Fibroblast of villous mesenchyme (primary cell): ENCODE measurements at places on chromosomes 11 and 22. TPM values are rescaled to one million over a fixed set of nuclear protein-coding genes. Genes with fewer than 3 reads are reported as not detected.
A peak's percentile ranks its signal among the peaks of the same experiment; 100 is the strongest.

- DNase-seq: peak; percentile 19
Measured at GRCh38 chr11:75028321-75028720, 39.6 kb downstream of the NEU3 start.

GRCh38 chr11:21415606-21416005 is 746.2 kb downstream of the NELL1 start:
- no peak for DNase-seq

GRCh38 chr11:128483211-128483788 is 104.1 kb downstream of the ETS1 start:
- DNase-seq: no peak

- DNase-seq: no peak
Measured at GRCh38 chr11:70065318-70066135, 12.6 kb upstream of the ANO1 start.

GRCh38 chr11:88231894-88232482 is 56.7 kb upstream of the RAB38 start:
- DNase-seq: peak; percentile 57

GRCh38 chr11:127506126-127506525 is 505.6 kb upstream of the KIRREL3 start:
- no peak for DNase-seq

DNA sequence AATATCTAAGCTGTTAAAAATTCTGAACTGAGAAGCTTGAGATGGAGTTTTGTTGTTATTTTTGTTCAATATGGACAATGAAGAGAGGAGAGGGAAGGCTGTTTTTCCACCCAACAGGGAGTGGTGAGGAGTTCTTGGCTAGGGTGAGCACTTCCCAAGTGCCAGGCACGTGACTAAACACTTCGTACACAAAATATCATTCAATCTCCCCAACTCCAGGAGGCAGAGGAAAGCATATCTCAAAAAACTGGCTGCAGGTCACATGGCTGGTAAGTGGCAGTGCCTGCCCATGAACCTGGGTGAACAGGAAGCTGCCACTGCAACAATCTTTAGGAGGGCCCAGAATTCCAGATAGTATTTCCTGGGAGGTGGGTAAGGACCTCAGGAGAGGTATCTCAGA is 11.6 kb downstream of the ELF5 start:
- no peak for DNase-seq

GRCh38 chr11:58330861-58331260 is 28.0 kb downstream of the OR5B17 start:
- peak; percentile 10 for DNase-seq

GRCh38 chr11:41921746-41922390 is 462.4 kb upstream of the LRRC4C start:
- DNase-seq: no peak

GRCh38 chr22:26617271-26618199 is at the start of gene CRYBB1:
Gene CRYBB1, minus strand, starts transcription at chr22:26618027. Its CDS starts 1,708 bp downstream, at chr22:26616319.
- DNase-seq: peak; percentile 47

- DNase-seq: no peak
Measured at GRCh38 chr22:48090332-48090672, 1327.9 kb downstream of the TBC1D22A start.

DNA sequence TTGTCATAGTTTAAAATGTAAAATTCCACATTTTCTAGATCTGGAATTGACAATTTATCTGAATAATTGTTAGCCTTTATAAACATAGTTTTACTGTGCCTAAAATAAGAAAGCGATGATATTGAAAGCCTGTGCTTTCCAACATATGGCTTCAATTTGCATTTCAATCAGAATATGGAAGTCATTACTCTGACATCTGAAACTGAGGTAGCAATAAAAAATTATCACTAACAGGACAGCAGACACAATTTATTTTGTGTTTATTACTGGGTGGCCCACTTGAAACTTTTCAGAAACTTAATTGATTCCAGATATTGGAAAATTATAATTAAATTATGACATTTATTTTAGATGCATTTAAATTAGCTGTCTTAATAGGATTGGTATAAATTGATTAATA is 78.5 kb downstream of the TMEM135 start:
- DNase-seq: no peak

DNA sequence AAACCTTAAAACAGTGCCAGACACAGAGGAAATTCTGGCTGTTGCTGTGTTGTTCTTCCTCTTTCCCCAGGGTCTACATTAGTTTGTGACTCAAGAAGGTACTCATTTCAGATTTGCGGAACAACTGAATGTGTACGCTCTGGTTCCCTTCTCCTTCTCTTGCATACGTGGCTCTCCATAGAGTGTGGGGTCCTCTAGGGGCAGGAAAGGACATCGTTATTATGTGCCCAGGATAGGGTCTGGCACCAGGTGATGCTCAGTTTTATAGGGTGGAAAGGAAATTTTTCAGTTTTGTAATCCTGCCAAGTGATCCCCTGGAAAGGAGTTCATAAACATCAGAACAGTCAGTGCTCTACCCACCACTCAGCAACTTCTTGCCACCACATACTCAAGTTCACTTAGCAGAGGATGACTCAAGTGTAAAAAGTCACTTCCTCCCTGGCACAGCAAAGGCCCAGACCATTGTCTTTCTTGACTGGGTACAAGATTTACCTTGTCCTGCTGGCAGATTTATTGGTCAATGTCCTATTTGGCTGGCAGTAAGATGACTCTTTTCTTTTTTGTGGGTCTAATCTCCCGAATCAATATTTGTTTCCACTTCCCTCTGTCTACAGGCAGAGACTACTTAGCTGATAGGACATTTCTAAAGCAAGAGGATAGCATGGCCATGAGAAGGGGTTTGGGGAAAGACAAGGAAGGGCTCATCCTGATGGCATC is 246.0 kb upstream of the TENM4 start:
- DNase-seq: no peak

DNA sequence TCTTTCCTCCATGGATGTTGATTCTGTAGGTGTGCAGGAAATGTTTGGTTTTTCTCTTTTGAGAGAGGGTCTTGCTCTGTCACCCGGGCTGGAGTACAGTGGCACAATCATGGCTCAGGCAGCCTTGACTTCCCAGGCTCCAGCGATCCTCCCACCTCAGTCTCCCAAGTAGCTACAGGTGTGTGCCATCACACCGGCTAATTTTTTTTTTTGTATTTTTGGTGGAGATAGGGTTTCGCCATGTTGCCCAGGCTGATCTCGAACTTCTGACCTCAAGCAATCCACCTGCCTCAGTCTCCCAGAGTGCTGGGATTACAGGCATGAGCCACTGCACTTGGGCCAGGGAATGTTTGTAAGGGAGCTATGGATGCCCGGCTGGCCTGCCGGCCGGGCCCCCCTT is 4.5 kb downstream of the PRR5 start:
- DNase-seq: no peak

DNA sequence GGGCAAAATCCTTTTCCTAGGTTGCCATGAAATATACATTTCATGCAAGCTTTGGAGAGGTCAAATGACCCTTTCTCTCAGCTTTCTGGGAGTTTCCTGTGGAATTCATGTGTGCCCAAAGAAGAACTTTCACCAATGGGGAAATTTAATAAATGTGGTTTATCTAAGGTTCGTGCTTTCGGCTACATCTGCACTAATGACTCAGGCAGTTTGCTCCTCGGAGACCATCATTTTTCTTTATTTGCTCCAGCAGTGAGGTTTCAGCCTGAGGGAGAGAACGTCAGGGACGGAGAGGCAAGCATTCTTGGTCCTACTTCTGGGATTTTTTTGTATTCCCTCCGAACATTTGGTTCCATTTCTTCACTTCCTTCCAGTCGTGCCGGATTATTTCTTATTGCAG is 85.2 kb downstream of the FLI1 start:
- DNase-seq: no peak

DNA sequence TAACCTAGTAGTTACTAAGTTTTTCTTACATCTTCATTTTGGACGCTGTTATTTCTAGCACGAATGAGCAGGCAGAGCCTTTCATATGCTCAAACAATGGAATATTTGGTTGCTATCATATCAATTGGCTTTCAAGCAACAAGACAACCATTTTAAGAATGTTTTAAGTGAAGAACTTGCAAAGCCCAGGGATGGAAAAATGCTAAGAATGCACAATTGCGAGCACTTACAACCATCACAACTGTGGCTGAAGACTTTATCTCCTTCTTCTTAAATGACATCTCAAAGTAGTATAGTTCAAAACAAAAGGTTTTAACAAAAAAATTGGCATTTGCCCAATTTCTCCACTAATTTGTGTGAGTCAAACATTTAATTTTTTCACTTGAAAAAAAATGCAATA is 8.3 kb upstream of the MMP1 start:
- no peak for DNase-seq

GRCh38 chr22:31998784-31999385 is 44.2 kb upstream of the SLC5A1 start:
- no peak for DNase-seq

DNA sequence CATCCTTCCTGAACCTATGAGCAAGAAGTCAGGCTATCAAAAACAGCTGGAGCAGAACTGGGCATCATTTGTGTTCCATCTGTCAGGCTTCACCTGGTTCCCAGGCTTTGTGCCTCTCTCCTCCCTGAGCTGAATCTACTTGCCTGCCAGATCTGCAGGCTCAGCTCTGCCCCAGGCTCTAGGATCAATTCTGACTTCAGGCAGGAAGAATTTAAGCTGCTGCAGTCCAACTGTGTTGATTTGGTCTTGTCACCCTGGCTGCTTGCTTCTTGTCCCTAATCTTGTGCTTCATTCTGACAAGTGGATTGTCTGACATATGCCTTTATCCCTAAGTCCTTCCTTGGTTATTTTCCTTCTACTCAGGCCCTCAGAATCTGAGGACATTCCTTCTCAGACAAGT is 31.6 kb upstream of the CADM1 start:
- DNase-seq: no peak

DNA sequence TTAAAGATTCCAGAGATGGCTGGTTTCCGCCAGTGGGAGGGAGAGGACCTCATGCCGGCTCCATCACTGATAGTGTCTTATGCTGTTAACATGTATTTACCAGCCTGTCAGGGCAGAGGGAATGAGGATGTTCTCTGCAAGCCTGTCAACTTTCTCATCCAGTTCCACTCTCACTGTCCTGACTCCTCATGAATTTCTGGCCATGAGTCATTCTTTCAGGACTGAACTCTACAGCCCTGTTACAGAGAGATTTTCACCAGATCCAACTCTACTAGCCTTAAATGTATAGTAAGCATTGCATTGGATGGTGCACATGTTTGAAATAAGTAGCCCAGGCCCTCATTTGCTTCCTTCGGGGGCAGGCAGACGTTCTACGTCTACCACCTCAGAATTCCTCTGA is 387.7 kb downstream of the TMEM135 start:
- no peak for DNase-seq

GRCh38 chr11:66146940-66147339 is 76.9 kb downstream of the PACS1 start:
- no peak for DNase-seq

DNA sequence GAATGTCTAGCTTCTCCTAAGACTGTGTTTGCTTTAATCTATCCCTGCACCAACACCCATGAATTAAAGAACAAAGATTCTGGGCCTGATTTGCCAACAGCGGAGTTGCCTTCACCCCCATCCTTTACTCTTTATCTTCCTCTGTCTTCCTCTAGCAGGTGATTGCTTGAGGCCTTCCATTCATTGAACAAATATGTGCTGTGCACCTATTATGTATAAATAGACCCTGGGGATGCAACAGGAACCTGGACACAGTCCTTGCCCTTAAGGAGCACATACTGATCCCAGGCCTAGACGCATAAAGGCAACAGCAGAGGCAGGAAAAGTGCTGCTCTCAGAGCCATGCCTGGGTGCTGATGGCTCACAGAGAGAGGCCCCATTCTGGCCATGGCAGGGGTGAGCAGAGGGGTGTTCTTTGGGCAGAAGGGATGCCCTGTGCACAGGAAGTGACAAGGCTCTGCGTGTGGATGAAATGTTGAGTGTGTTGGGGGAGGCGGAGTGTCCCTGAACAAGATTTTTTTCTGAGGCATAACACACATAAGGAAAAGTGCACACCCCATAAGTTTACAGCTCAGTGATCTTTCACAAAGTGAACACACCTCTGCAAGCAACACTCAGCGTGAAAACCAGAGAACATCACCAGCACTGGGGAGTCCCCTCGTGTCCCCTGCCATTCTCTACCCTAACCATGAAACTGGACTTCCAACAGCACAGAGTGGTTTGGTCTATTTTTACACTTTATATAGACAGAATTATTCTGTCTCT is 145.9 kb downstream of the GRIK4 start:
- no peak for DNase-seq

- no peak for DNase-seq
Measured at GRCh38 chr11:13567551-13567950, 71.8 kb upstream of the PTH start.

DNA sequence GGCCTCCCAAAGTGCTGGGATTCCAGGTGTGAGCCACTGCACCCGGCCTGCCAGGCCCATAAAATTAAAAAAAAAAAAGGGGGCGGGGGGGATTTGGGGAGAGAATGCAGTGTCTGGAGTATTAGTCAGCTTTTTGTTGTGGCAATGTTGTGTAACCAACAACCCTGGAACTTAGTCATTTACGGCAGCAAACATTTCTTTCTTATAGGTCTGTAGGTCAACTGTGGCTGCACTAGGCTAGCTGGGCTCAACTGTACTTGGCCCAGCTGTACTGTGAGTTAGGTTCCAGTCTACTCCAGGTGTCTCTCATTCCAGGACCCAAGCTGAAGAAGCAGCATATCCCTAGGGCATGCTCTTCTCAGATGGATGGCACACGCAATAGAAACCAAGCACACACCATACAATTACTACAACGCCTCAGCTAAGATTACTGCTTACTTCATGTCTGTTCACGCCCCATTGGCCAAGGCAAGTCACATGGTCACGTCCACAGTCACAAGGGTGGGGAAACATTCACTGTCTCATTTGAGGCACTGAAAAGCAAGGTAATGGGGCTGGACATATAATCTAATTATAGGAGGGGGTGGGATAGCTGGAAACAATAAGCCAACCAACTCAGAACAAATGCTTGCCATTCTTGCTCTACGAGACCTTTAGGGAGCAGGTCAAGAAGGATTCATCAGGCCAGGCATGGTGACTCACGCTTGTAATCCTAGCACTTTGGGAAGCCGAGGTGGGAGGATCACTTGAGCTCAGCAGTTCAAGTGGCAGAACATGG is 10.4 kb upstream of the SPINDOC start:
- peak; percentile 84 for DNase-seq

DNA sequence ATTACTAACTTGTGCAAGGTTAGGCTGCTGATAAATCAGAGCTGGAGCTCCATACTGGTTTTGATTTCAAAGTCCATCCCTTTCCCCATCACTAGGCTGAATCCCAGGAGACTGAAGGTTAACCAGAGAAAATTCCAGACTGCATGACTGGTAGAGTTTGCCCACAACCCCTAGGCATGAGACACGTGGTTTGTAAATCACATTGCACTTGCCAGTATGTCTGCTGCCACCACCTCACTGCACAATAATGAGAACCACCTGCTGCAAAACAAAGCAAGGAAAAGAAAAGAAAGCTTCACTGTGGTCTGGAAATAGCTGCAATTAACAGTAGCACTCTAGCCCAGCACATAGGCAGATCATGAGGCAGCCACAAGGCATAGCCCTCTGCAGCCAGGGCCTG is 67.6 kb upstream of the NTM start:
- no peak for DNase-seq

- no peak for DNase-seq
Measured at GRCh38 chr22:50713571-50714056, 24.4 kb upstream of the ACR start.

Gene TMEM184B
- total RNA-seq: 44.9 and 65.1 TPM in 2 replicates

Gene DLG2
- 1.3 TPM in 2 replicates for total RNA-seq

Gene OR56A1
- under 0.01 TPM in 2 replicates for total RNA-seq

Gene JAM3
- 39.6 and 48.8 TPM in 2 replicates for total RNA-seq

Gene MEI1
- total RNA-seq: 1.3 and 2.2 TPM in 2 replicates

Gene CCDC157
- total RNA-seq: 1.3 and 2.6 TPM in 2 replicates

Gene SOX6
- 12.9 and 22.0 TPM in 2 replicates for total RNA-seq

Gene NLRP14
- under 0.01 and 0.32 TPM in 2 replicates for total RNA-seq

Gene PSMA1
- total RNA-seq: 145 and 148 TPM in 2 replicates

Gene ALDH3B1
- 20.7 and 27.1 TPM in 2 replicates for total RNA-seq

Gene TMEM151A
- under 0.01 TPM in 1 of 2 replicates, not detected in the other for total RNA-seq

Gene MIF
- 133 and 161 TPM in 2 replicates for total RNA-seq

Gene HORMAD2
- not detected in 2 replicates for total RNA-seq

Gene VSIG10L2
- total RNA-seq: not detected in 2 replicates
